ENCODE measurements at places on chromosomes 7 and 10. TPM values are rescaled to one million over a fixed set of nuclear protein-coding genes. Genes with fewer than 3 reads are reported as not detected.

Gene HOXA7
- 1.0 TPM for polyA plus RNA-seq

Gene ADK
- 196 TPM for polyA plus RNA-seq

Gene SLC25A13
- polyA plus RNA-seq: 15.0 TPM

Gene PGAM1
- polyA plus RNA-seq: 192 TPM

Gene SUGCT
- 1.3 TPM for polyA plus RNA-seq
